ENCODE measurements at places on chromosomes 6 and 20.

DNA sequence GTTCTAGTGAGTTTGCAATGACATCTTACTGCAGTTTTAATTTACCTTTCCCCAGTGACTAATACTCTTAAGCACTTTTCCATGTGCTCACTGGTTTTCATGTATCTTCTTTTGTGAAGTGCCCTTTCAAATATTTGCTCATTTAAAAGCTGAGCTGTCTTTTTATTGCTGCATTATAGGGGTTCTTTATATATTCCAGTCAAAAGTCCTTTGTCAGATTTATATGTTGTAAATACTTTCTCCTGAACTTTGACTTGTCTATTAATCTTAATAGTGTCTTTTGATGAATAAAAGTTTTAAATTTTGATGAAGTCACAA, 50.2 kb upstream of the ELOVL5 start:
- DNase-seq = no peak

- DNase-seq = no peak
Measured at GRCh38 chr6:29949934-29950333, 7.6 kb downstream of the HLA-A start.

DNA sequence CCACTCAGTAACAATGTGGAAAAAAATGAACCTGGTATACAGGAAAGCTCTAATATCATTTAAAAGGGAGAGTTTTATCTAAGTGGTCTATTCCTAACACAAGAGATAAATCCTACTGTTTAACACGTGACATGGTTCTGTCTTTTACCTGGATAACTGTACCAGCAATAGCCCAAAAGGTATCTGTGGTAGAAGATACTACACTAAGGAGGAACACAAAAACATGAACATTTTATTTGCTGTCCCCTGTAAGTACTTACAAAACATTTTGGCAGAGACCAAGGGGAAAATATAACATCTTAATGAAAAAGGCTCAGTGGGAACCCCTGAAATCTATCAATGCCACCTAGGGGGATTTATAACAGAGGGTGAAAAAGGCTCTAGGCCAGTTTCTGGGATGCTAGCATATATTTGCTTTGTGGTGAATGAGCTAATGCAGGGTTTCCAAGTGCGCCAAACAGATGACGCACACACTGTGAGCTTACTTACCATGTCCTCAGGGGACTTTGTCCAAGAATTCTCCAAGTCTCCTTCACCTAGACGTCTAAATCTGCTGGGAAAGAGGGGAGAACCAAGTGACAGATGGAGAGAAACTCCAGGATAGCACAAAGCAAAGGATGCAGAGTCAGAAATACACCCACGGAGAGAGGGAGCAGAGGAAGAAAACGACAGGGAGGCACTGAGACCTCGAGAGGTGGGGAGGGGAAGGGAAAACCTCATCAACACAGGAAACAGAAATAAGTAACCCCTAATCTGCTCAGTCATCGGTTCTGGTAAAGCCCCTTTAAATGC, 147.9 kb upstream of the PRND start:
- no peak for DNase-seq

DNA sequence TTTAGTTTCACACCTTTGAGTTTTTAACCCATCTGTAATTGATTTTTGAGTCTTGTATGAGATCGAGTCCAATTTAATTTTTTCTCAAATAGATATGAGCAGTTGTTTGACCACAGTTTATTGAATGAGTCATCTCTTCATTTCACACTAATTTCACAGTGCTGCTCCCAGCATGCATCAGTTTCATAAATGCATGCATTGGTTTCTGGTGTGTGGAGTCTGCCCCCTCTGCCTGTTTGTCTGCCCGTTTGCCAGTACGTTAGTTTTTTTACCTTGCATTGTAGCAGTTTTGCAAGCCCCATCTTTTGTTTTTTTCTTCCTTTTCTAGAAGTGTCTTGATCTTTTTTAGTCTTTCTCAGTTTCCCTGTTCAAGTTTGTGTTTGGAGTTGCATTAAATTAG, 11.9 kb downstream of the SLX4IP start:
- DNase-seq = peak; percentile 36

DNA sequence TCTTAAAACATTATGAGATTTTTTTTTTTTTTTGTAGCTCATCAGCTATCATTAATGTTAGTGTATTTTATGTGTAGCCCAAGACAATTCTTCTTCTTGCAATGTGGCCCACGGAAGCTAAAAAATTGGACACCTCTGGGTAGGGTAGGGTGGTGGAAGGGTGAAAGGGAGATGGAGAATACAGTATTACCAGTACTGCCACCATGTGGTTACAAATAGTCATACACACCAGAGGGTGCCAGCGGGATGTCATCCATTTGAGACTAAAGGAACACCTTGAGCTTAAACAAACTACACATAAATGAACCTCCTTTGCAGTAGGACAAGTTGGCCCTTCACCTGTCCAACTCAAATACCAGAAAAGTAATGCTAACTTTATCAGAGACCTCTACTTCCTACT, 601.9 kb downstream of the HTR1B start:
- no peak for DNase-seq

DNA sequence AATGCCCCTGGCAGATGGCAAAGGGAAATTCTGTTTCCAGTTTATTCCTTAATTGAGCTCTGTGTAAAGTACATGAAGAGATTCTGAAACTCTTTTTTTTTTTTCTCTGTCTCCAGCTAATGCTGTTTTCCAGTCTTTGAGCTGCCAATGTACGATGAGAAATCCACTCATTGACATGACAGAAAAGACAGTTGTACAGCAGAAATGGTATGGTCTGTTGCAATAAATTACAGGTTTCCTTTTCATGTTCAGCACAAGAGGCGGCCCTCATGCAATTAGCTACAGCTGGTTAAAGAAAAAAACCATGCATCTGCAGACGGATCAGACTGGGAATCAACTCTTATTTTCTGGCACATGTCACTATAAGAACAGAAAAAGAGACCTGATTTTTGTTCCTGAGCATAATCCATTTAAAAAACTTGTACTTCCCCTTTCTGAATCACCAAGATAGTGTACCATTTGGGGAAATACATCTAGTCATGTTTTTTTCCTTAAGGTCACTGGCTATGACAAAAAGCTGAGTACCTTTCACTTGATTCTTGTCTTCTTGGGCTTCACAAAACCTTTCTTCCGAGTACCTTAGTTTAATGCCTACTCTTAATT, 289.8 kb upstream of the PREP start:
- no peak for DNase-seq

- no peak for DNase-seq
Measured at GRCh38 chr6:41504466-41505121, 41.6 kb upstream of the FOXP4 start.

GRCh38 chr6:90444160-90444714, 142.6 kb downstream of the MAP3K7 start:
- DNase-seq = no peak

GRCh38 chr20:35726842-35727711, 15.0 kb downstream of the RBM39 start:
- no peak for DNase-seq

DNA sequence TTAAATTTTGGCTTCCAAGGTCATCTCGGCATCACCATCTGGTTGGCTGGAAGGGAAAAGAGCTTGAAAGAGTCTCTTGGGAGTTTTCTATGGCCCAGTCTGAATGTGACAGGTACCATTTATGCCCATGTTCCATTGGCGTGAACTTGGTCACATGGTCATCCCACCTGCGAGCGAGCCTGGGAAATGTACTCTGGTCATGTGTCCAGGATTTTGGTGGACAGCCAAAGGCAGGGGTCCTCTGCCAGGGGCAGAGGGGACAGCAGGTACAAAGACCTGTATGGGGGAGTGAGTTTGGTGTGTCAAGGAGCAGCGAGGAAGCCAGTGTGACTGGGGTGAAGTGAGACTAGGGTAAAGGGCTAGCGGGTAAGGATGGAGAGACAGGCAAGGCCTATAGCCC, 112.6 kb downstream of the CDC5L start:
- DNase-seq = no peak

DNA sequence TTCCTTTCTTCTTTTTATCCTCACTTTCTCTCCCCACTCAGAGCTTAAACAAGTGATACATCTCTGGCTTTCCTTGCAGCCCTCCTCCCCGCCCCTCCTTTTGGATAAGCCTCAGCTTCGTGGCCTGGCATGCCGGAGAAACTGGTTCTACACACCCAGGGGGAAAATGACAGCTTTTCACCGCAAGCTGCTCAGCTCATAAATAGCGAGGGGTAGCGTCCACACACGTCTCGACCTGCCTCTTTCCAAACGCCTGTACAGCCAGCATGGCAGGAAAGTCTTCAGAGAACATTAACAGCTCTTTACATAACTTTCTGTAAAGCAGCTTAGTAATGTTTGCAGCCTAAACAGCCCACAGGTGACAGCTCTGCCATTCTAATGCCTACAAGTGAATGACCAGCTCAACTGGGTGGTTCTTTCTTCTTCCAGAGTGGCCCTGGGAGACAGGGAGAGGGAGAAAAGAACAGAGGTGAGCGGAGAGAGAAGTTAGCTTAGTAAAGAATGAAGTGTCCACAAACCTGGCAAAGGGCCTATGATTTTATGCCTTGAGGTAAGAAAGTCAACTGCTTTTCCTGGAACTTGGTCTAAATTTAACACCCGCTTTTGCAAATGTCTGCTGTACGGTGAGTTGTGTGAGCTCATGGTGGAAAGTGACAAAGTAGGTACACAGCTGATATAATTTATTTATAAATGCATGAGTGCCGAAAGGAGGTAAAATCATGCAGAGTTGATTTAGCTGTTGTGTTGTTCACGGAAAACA, 251.5 kb downstream of the TFAP2A start:
- DNase-seq = no peak

- DNase-seq = no peak
Measured at GRCh38 chr6:132598473-132598872, 8.9 kb upstream of the TAAR5 start.

- no peak for DNase-seq
Measured at GRCh38 chr6:143967706-143968376, 40.2 kb downstream of the PLAGL1 start.

DNA sequence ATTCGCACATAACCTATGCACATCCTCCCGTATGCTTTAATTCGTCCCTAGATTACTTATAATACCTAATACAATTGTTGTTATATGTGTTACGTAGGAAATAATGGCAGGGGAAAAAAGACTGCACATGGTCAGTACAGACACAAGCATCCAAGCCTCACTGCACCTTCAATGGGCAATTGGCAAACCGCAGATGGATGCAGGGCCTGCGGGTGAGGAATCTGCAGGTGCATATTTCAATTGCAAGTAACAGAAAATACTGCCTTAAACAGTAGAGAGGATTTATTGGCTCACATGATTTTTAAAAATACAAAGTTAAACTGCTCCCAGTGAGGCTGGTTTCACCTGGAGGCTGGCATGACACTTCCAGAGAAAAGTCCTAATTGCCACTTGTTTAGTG, 142.1 kb upstream of the MLN start:
- no peak for DNase-seq

DNA sequence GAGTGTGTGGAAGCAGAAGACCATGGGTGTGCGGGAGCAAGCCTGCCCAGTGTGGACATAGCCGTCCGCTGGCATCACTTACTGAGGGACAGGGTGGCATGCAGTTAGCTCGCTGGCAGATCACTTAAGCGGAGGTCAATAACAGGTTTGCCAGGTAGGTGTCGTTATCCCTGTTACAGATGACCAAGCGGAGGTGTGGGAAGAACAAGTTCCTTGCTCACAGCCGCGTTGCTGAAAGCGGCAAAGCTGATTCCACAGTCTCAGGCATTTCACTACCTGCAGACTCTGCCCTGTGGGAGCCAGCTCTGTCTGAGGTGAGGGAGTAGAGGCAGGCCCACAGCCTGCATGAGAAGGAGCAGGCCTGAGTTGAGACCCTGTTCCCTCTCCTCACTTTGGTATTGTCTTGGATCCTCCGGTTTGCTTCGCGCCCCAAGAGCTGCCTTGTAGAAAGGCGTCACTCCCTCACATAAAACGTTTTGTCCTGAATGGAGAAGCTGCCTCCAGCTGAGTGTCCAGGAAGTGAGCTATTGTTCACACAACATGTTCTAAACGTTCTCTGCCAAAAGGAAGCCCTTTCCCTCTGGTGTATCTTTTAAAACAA, 96.9 kb downstream of the TCP11 start:
- peak; percentile 41 for DNase-seq

DNA sequence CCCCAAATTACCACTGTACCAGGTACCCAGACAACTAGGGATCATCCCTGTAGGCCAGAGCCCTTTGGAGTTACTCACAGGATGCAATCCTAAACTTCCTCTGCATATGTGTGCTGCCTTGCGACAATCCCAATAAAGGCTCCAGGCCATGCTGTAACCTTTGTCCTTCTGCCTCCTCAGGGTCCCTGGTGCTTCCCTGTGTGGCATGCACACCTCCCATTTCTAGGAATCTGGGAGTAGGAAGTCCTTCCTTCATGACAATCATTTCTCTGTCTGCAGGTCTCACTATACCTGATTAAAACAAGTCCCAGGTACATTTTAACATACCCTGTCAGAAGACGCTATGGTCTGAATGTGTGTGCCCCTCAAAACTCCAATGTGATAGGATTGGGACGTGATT, 37.0 kb upstream of the MCUR1 start:
- DNase-seq = no peak

DNA sequence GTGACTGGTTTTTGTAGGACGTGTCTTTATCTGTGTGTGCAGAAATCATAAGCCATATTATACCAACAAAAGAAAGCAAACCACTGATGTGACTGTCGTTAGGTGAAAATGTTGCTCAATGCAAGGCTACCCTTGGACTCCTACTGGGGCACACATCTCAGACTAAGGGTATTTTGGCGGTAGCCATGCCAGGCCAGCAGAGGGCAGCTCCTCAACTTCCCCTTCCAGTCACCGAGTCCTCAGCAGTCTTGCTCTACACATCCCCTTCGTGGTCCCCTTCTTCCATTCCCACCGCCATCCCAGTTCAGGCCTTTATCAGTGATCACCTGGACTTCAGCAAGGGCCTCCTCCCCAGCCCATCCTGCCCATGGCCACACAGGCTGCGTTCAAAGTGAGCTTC, 113.7 kb upstream of the GGTLC1 start:
- DNase-seq = no peak

GRCh38 chr6:42933205-42933604, 3.9 kb downstream of the CNPY3 start:
- DNase-seq = no peak

GRCh38 chr6:86937219-86938079, at the start of gene HTR1E:
TSS of gene HTR1E (plus strand) at chr6:86937528. CDS start at chr6:87015335, 77,807 bp downstream.
- DNase-seq = no peak

GRCh38 chr6:111743360-111743759, 129.9 kb downstream of the FYN start:
- DNase-seq = no peak

DNA sequence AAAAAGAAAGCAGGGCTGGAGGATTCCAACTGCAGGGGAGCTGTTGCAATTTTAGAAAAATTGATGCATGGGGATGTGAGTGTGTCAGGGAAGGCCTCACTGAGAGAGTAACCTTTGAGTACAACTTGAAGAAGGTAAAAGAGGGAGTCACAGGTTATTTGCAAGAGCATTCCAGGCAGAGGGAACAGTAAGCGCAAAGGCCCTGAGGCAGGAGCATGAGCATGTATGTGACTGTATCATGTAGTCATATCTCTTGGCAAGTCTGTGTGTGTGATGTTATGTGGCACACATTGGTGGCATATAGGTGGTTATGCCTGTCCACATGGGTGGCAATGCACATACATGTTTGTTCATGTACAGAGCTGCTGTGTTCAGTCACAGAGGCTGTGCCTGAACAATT, 71.2 kb upstream of the ZNFX1 start:
- DNase-seq = no peak
